Effector CD4-positive, alpha-beta T cell (primary cell): ENCODE measurements at places on chromosomes 6 and 20.

DNA sequence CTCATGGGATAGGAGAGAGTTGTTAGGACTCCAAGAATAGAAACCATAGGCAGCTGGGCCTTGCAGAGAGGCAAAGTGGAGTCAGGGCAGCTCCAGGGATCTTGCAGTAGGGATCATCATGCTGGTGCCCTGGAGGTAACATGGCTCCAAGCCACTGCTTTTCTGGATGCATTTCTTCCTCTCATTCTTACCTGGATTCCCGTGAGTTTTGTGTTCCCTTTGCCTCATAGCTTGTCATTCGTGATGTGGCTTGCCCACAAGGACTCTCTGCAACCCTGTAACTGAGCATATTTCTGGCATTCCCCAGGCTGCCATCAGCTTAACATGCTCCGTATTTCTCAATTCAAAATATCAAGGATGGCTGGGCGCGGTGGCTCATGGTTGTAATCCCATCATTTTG is 5.3 kb downstream of the NHLRC1 start:
- DNase-seq, result no peak

GRCh38 chr6:132179955-132180354 is 221.3 kb downstream of the MOXD1 start:
- no peak for DNase-seq

GRCh38 chr6:109912118-109912517 is 66.0 kb upstream of the GPR6 start:
- no peak for DNase-seq

DNA sequence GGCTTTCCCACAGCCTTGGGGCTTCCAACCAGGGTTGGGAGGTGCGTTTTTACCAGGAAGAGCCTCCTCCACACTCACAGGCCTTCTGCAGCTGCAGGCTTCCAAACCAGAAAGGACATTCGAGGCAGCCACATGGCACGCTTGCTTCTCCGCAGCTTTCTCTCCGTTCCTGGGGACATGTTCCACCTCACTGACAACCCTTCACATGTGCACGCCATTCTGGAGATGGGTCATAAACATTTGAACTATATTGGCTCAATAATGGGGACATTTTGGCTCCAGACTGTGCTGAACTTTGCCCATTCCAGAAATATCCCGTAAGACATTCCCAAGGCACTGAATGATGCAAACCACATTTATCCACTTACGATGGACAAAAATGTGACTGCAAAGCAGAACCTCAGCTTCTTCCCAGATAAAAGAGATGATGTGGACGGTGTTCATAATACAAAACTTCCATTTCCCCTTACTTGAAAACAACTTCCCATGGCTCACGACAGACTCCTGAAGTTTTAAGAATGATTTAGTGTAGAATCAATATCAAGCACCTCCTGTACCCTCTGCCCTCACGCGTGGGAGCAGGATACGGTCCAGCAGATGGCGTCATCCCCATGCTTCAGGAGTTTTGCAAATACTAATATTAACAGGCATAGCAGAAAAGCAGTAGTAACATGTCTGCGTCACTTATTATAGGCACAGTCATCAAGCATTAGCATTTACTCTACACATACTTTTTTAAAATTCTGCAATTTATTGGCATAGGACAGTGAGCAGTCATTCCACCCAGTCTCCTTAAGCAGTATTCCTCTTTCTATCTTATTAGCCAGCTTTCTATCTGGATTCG is 25.4 kb upstream of the FOXF2 start:
- no peak for DNase-seq

DNA sequence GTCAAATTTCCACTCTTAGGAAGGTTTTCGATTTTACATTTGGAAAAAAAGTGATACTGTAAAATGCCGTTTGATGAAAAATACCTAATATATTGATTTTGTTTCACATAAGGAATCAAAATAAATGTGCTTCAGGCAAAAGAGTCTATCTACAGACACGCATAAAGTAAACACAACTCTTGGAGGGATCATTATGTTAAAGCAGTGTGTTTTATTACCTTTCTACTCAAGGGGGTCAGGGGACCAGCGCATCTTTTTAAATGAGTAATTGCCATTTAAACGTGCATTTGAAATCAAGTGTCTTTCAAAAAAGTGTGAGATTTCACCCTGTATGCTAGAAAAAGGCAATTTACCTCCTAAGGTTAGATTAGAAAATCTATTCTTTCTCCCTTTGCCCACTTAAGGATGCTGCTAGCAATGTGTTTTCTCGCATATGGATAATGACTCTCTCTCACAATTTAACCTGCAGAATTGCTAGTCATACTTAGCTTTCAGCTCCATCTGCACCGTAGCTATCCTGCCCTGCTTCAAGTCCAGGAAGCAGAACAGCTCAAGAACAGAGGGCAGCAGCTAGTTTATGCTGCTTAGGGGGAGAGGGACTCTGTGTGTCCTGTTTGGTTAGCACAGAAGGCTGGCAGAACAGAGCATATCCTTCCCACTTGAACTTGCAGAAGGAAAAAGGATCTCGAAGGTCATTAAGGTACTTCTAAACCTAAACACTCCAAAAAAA is 35.0 kb downstream of the NKAIN2 start:
- DNase-seq, result no peak

DNA sequence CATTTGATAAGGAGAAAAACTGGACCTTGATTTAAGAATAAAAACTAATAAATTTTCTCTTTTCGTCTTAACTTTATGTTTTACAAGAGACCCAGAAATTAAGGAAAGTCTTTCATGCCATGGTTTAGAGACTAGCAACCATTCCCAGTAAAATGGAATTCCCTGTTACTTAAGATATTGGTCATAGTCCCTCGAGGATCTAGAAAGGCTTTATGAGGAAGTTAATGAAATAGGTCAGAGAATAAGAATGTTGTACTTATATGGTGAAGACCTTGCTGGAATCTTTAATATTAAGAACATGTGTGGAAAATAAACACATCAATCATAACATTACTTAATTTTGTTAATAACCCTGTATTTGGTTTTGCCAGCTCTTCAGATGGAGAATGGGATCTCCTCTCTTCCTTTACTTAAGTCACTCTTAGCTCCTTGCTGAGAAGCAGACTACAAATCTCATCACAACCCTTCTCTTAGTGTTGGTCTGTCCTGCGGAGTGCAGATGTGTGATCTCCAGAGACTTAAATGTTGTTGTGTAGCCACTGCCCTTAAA is 382.9 kb downstream of the QKI start:
- DNase-seq, result no peak

GRCh38 chr20:63533871-63534393 is 3.2 kb downstream of the PTK6 start:
- no peak for DNase-seq

DNA sequence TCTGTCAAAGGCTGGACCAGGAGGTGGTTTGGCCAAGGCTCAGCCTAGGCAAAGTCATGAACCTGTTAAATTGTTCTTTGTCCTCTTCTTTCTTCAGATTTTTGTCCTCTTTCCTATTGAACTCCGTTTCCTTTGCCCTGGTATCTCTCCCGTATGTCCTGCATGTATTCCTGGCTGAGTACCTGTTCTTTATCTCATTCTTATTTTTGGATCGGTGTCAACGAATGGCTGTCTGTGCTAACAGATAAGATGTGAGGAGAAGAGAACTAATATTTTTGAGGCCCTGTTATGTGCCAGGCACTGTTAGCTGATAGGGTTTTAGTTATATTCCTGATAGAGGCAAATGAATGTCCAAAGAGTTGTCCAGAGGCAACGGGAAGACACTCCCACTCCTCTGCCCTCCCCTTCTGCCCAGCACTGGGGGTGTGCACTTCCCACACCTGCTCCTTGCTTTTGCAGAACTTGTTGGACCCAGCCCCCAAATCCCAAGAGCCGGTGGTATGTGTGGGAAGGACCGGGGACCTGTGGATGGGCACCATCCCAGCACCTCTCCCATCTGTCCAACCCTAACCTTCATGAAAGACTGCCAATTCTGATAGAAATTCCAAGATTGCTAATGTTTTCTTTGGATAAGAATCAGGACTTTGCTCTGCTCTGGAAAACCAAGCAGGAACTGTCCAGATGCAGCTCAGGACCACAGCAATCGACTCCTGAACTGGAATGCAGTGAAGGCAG is 20.6 kb downstream of the MMP24OS start:
- DNase-seq, result no peak

DNA sequence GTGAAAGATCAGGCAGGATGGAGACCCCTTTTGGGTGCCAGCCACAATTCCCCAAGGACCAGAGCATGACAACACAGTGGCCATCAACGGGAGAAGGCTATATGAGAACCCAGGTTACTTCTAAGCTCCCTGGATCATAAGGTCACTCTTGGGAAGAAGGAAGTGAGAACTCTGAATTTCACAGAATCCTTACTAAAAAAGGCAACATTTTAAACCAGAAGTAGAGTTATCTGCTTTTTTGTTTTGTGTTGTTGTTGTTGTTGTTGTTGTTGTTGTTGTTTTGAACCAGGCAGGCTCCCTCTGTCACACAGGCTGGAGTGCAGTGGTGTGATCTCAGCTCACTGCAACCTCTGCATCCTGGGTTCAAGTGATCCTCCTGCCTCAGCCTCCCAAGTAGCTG is 107.4 kb upstream of the TNFAIP3 start:
- no peak for DNase-seq

GRCh38 chr6:16766836-16767745 is 5.8 kb upstream of the ATXN1 start:
- no peak for DNase-seq

DNA sequence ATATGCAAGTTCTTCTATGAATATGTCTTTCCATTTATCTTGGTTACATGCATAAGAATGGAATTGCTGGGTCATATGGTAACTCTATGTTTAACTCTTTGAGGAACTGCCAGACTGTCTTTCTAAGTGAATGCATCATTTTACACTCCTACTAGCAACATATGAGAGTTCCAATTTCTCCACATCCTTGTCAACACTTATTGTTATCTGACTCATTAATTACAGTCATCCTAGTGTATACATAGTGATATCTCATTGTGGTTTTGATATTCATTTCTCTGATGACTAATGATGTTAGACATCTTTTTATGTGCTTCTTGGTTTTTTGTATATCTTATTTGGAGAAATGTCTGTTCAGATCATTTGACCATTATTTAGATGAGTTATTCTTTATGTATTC is 96.7 kb upstream of the LAMP5 start:
- DNase-seq, result no peak

- no peak for DNase-seq
These were observed 123.4 kb downstream of the LY86 start for GRCh38 chr6:6711832-6712448.

DNA sequence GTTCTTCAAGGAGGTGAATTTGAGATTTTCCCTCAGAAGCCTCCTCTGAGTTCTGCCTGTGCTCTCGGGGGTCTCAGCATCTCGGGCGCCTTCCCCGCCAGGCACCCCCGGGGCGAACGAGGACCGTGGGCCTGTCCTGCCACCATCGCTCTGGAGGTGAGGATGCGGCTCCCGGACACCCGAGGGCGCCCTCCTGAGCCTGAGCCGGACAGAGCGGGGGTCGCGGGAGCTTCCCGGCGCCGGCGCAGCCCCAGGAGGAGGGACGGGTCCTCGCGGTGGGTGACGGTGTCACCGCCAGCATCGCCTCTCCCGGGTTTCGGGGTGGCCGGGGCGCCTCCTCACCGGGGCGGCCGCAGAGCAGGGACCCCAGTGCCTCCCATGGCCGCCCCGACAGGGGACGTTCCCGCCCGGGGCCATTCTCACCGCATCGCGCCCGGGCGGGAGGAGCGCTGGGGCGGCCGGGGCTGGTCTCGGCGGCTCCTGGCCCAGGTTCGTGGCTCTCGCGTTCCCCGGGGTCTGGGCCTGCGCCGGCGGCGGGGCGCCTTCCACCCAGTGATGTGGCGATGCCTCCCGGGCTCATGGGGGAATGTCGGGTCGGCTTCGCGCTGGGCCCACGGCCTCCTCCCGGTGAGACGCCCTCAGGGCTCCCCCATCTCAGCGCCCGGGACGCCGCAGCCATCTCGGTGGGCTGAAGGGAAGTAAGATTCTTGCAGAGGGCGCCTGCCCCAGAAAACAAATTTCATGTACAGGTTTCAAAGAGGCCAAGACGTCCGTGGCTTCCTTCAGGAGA is 210.5 kb downstream of the ERMARD start:
- no peak for DNase-seq

GRCh38 chr6:4220558-4220957 is 85.2 kb upstream of the ECI2 start:
- no peak for DNase-seq

DNA sequence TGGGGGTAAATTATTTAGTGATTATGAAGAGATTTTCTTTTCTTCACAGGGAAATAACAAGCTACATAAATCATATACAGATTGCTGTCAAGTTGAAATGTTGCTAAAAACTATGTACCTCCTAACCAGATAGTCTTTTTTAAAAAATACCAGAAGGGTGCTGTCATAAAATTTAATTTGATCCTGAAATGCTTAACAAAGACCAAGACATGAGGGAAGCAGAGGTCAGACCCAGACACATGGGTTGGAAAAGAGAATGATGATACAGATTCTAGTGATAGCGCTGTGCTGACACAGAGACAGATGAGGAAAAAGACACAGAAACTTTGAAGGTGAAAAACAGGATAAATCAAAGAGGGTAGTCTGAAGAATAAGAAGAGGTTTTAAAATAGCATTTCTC is 573.1 kb downstream of the HACE1 start:
- no peak for DNase-seq

- no peak for DNase-seq
These were observed 27.8 kb downstream of the ADGRG6 start for GRCh38 chr6:142329486-142330113.

DNA sequence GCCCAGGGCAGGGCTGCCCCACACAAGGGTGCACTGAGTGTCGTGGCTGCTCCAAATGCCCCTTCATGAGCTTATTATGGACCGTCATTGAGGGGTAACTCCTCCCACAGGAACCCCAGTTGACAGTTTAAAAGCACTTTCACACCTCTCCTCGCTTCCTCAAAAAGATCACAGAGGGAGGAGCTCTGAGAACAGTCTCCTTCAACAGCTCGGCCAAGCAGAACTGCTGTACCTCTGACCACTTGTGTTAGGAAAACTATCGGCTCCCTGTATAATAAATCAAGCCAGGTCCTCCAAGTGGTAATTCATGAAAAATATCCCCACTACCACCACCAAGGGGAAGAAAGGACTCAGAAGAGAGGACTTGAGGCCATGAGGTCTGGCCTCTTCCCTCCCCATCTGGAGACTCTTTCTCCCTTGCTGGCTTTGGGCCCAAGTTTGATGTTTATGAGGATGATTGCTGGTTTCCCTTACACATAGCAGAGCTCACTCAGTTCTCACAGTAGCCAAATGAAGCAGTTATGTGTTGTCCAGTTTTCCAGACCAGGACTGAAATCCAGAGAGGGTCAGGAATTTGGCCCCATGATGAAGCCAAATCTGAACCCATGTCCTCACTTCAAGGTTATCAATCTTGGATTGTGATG is 8.7 kb downstream of the SNX21 start:
- no peak for DNase-seq

GRCh38 chr20:56673450-56673849 is 44.3 kb downstream of the TFAP2C start:
- DNase-seq, result no peak

DNA sequence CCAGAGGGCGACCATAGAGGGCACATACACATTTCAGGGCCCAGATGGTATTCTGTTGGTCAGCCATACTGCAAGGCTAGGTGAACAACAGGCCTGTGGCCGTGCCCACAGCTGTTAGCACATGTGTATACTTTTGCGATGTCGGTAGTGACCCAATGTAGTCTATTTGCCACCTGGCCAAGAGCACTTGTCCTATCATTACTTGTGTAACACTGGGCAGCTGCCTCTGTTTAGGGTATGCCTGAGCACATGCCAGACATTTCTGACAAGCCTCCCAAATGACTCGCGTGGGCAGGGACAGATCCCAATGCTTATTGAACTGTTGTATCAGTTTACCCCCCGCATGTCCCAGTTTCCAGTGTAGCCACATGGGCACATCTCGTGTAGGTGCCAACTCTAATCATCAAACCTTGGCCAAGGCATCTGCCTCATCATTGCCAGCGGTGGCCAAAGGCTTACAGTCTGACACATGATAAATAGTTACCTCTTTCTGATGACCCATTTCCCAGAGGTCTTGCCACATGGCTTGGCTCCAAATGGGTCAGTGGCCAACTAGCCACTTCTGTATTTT is 74.4 kb upstream of the FBXL4 start:
- DNase-seq, result no peak
